Esophagus squamous epithelium (tissue), 5 donors: ENCODE measurements at places on chromosomes 5 and 9.

- no peak for DNase-seq
These were observed 141.4 kb downstream of the PLK2 start for GRCh38 chr5:58318468-58318867.

DNA sequence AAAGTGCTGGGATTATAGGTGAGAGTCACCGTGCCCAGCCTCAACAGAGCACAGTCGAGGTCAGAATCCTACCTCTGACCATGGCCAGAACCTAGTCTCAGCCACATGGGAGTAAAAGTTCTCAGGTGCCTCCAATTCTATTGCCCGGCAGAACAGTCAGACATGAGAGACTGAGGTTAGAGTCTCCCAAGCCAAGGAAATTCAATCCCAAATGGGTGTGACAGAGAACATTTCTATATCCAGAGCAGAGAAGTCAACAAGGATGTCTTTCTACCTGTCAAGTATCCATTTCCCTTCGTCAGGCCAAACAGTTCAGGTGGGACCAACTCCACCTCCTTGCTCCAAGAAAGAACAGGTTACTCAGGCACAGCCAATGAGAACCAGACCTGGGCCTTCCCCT, 10.5 kb downstream of the ANXA6 start:
- DNase-seq: no peak

GRCh38 chr5:135446615-135447014, 533 bp downstream of the DCANP1 start:
- DNase-seq: no peak

DNA sequence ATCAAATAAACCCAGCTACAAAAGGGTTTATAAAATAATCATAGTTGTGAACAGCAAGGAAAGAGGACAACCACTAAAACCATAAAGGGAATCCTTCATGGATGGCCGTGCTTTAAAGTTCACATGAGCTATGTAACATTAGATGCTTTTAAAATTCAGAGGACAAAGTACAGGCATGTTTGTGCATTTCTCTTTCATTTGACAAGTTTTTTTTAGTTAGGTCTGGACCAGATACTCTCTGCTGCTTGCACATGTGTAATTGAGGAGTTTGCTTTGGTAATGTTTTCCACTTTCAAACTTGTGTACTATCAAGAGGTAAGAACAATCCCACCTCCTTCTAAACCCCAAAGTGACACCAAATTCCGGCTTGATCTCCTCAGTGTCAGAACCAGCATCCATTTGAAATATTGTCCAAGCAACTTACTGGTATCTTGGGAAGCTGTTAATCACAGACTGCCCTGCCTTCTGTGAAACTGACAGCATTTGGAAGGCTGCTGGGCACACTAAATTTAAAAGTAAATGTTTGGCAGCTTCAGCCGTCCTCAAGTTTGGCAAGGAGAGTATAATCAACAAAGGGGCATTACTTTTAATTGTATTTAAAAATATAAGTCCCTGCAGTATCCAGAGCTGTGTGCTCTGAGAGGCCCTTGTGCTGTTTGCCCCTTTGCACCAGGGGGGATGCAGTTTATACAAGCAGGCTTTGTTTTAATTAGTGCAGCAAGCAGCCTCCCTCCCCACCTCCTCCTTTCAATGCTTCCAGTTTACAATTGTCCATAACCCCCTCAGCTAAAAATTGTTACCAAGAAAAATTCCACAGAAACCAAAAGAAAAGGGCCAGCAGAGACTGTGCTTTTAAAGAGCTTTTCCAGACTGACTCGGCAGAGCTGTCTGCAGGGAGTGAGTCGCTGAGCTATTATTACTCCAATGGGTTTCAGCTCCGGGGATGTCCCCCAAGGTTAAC, 328.3 kb upstream of the MPDZ start:
- DNase-seq: no peak

DNA sequence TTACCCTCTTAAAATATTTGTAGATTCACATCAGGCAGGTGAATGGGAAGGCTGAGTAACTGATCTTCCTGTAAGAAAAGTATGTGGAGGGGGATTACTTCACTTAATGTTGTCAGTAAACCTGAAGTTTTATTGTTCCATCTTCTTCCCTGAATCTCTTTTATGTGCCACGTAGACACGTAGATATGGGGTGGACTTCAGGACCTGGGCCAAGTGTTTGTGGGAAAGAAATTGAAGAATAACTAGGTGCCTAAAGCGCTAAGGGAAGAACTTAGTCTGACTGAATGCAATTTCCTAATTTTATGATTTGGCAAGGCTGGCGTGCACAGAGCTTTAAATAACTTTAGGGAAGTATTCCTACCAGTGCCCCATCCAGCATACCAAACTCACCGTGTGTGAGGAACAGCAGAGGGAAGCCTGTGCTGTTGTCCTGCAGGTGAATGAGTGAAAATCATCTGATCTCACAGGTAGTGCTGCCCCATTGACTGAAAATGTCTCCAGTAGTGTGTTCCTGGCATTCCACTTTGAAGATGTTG, 323.4 kb downstream of the KDM4C start:
- no peak for DNase-seq

DNA sequence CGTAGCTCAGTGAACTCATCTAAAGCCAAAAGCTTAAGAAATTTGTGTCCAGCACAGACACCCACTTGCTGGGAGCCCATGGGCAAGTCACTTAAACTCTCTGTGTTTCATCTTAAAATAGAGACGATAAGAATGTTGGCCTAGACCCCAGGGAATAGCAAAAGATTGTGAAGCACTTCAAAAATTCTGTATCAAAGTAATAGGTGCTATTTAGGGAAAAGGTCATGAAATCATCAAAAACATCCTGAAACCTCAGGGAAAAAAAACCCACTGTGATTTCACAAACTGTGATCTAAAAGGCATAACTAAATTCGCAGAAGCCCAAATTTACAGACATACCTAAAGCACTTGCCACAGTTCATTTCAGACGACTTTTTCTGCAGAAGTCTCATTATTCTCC, 278.3 kb downstream of the NR2F1-AS1 start:
- no peak for DNase-seq

DNA sequence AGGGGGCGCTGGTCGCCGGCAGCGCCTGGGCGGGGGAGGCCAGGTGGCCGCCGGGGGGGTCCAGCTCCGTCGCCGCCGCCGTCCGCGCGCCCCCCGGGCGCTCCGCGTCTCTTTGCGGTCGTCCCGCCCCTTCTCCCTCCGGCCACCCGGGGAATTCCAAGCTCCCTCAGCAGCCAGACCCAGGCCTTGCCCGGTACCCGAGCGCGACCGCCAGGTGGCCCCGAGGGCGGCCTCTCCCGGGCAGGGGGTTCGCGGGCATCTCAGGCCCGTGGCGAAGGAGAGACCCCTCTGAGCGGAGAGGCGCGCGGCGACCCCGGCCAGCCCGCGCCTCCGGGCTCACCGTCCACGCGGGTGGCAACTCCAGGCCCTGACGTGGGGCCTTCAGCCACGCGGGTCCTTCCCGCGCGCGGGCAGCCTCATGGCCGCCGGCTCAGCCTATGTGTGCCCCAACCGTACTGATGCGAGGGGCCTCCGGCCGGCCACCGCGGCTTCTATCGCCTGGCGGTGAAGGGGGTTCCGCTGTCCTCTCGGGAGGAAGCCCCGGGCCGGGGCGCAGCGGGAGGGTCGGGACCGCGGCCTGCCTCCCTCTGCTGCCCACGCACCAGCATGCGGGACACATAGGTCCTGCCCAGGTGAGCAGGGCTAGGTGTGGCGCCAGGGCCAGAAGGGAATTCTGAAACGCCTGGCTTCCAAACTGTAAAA, 529 bp upstream of the NRARP start:
- no peak for DNase-seq
